Stomach (tissue), 19 donors: ENCODE measurements at places on chromosomes 11 and 22. TPM values are rescaled to one million over a fixed set of nuclear protein-coding genes. Genes with fewer than 3 reads are reported as not detected.

The WNT7B gene
- polyA plus RNA-seq: 0.06 TPM

The TRPM5 gene
- 0.61 TPM for polyA plus RNA-seq

The UBQLNL gene
- polyA plus RNA-seq: 0.31 TPM

The KCNJ11 gene
- polyA plus RNA-seq: 7.7 TPM

The RAB36 gene
- polyA plus RNA-seq: 1.6 TPM

The DEFB131B gene
- polyA plus RNA-seq: not detected

The CASP5 gene
- not detected for polyA plus RNA-seq

The SOX6 gene
- 1.2 TPM for polyA plus RNA-seq

The POLDIP3 gene
- polyA plus RNA-seq: 33.3 TPM
